ENCODE measurements at places on chromosomes 12 and 14.

DNA sequence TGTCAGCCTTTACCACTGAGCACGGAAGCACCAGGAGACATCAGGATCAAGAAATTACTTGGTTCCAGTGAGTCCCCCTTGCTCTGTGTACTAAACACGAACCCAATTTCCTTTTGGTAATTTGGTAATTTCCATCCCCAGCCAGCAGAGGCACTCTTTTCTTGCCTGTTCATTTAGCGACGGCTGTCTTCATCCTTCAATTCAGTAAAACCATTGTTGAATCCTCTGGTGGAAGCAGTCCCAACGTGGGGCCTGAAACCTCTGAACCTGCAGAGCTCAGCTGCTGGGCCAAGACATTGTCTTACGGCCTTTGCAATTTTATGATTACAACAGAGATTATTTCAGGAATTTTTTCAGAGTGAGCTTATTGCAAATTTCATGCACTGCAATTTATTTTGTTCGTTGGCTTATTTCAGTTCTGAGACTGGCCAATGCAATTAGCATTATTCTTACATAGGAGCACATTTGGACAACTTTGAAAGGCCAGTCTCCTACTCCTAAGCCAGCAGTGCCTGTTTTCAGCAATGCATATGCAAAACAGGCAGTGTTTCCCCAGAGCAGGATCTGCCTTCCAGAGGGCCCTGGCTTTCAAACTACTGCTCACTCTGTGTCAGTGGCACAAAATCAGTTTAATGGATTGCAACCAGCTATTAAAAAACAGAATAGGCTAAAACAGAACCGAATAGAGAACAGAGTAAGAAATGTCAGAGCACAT, 372.9 kb upstream of the TMEM132C start:
- DNase-seq, result no peak

- DNase-seq, result no peak
Measured at GRCh38 chr14:99512571-99513182, 31.5 kb downstream of the CCNK start.

DNA sequence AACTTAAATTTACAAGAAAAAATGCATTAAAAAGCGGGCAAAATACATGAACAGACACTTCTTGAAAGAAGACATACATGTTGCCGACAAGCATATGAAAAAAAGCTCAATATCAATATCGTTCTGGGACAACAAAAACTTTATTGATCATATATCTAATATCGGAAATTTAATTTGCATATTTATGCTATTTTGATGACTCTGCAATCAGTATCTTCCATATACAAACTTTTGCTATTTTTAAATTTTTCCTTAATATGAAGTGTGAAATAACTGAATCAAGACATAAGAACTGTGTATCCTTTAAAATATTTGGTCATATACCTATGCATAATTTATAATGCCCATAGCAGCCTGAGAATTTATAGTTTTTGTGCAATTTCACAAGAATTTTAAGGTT, 224.6 kb downstream of the ALX1 start:
- DNase-seq, result no peak

DNA sequence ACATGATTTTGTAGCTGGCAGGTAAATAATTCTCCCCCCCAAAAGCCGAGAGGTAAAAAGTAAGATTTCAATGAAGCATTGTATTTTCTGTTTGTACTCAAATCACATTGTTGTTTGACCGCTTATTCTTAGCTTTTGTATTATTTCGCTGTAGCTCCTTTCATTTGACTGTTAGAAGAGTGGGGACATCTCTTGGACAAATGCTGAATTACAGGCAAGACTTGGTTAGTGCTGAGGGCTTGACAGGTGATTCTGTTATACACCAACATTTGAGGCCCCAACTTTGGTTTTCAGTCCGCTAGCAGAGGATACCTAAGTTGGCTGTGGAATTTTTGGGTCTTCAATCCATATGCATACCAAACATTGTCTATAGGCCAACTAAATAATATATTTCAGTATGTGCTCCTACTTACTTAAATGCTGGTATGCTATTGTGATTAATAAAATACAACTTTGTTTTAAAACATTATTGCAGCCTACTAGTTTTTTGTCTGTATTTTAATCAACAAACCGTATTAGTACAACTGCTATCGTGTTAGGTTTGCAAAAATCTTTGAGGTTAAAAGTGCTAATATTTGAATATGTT, 102.2 kb downstream of the ERC1 start:
- peak; percentile 62 for DNase-seq

- no peak for DNase-seq
Measured at GRCh38 chr12:46238821-46239220, 30.0 kb downstream of the SLC38A1 start.

GRCh38 chr14:68506645-68507419, 286.0 kb downstream of the ZFP36L1 start:
- no peak for DNase-seq

- DNase-seq, result peak; percentile 100
Measured at GRCh38 chr12:96427269-96427729, 27.1 kb upstream of the CDK17 start.

- no peak for DNase-seq
Measured at GRCh38 chr14:61438497-61438859, 117.1 kb downstream of the PRKCH start.

Measured in fibroblast of skin of right biceps (primary cell).